Kidney (tissue), 22 donors: ENCODE measurements at places on chromosomes 3 and 15. TPM values are rescaled to one million over a fixed set of nuclear protein-coding genes. Genes with fewer than 3 reads are reported as not detected.

CYP1A1 gene
- 0.26 TPM for polyA plus RNA-seq

GP9 gene
- polyA plus RNA-seq: 0.49 TPM

ATP8B4 gene
- polyA plus RNA-seq: 2.1 TPM

ST3GAL6 gene
- 20.8 TPM for polyA plus RNA-seq

ISLR2 gene
- 0.13 TPM for polyA plus RNA-seq

IGF2BP2 gene
- polyA plus RNA-seq: 7.7 TPM

RETNLB gene
- polyA plus RNA-seq: not detected

SCG5 gene
- 1.6 TPM for polyA plus RNA-seq

COL6A6 gene
- polyA plus RNA-seq: not detected

RBP2 gene
- 13.5 TPM for polyA plus RNA-seq

CILP gene
- 0.37 TPM for polyA plus RNA-seq

KLHL6 gene
- polyA plus RNA-seq: 0.37 TPM

PSMD6 gene
- 78.0 TPM for polyA plus RNA-seq

IL17RD gene
- polyA plus RNA-seq: 4.4 TPM

ITPKA gene
- not detected for polyA plus RNA-seq

RAD51 gene
- polyA plus RNA-seq: not detected

ADGRG7 gene
- polyA plus RNA-seq: not detected

CLDN1 gene
- 6.2 TPM for polyA plus RNA-seq
